GM23248 (cell line): ENCODE measurements at places on chromosomes 3 and 15.

DNA sequence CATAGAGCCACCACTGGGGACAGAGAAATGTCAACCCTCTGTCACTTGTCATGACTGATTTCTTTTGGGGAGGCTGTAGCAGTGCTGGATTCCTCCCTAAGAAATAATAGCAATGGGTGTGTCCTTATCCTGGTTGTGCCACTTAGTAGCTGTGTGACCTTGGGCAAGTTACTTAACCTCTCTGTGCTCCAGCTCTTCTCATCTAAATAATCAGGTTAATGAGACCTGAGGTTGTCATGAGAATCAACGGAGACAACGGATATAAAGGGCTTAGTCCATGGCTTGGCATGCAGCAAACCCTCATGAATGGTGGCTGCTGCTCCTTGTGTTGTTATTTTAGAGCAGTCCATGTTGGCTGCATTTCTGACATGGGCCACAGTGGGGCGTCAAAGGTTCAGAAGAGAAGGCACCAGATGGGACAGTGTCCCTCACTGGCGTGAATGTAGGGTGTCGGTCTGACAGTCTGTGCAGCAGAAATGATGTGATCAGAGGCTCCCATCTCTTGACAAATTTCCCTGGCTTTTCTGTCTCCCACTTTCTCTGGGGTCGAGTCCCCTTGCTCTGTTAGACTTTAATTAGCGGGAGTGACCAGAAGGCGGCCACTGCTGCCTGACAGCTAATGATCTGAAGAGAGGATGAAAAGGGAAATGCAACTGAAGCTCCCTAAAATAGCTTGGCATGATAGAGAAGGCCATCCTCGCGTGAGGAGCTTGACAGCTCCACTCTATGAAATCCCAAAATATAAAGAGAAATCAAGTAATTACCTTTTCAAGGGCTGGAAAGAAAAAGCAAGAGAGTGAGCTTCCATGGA, 209.4 kb downstream of the CADPS start:
- peak; percentile 79 for DNase-seq

GRCh38 chr3:128734523-128735189, 8.7 kb downstream of the RAB7A start:
- DNase-seq, result no peak

DNA sequence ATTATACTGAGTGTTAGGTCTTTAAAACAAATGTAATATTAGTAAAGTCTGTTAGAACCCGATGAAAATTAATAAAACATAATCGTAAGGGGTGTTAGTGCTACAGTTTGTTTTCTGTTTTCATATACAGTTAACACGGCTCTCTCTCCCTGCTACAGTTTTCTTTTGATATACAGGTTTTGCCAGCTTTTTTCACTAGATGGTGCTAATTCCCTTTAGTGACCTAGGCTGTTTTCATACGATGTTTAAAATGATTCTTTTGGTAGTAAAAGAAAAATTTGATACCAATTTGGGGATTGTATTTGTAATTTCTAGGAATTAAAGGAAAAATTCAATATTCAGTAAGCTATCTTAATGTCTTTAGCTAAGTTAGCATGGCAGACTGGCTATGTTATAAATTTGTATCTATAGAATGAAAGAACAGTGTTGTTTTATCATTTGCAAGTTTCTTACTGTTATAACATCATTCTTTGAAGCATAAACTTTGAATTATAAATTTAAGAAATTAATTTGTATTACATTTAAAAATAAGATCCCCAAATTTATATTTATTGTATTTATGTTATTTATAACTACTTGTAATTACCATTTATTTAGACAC, 11.5 kb downstream of the APH1B start:
- DNase-seq, result peak; percentile 83

GRCh38 chr3:42829628-42830436, 20.6 kb downstream of the ACKR2 start:
- DNase-seq, result no peak

DNA sequence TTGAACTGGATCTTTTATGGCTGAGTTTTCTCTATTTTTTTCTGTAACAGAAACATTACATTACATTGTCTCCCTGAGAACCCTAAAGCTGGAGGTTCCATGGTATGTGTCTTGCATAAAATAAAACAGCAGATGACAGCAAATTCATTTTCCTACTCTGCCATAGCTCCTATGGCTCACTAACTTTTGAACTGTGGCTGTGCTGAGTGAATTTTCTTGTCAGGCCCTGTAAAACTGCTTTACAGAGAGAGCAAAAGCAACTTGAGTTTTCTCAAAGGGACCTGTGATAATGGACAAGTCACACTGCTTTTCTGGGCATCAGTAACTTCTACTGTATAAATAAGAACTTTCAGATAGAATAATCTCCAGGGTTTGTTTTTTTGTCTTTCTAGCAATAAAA, 129.9 kb upstream of the TSC22D2 start:
- no peak for DNase-seq

DNA sequence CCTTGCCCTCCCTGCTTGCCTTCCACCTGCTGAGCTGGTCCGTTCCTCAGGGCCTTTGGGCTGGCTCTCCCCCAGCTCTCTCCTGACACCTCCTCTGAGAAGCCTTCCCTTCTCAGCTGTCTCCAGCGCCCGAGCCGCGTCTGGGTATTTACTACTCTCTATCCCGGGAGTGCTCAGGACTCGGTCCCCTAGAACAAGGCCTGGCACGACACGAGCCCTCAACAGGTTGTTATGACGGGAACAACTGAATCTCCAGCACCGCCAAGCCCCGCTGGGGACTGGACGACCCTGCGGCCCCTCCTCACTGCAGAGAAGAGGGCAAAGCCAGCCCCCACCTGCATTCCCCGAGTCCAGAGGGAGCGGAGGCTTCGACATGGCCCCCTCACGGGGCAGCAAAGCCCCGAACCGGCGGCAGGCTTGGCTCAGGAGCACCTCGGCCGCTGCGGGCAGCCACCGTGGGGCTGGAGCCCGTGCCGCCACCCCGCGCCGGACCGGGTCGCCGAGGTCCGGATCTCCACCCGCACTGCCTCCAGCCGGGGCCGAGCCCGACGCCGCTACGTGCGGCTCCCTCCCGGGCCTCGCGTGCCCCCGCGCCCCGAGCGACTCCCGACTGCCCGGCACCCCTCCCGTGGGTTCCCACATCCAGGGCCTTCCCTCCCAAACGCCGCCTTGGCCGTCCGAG, 792 bp downstream of the TPRA1 start:
- peak; percentile 70 for DNase-seq

DNA sequence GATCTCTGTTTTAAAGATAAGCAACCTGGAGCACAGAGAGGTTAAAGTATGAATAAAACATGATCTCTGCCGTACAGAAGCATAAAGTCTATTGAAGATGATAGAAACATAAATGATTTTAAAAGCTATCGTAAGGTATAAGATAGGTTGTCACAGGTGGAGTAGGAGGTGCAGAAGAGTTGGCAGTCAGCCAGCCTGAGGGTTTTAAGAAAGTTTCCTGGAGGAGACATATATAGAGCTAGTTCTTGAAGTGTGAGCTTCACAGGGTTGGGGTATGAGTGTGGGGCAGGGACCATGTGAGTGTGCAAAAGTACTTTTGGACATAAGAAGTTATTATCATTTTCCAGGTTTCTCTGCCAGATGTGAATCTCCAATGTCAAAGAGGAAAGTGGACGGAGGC, 3.9 kb upstream of the FGF12 start:
- DNase-seq, result no peak

- DNase-seq, result no peak
Observed at GRCh38 chr15:25055356-25056068, 100.7 kb downstream of the SNRPN start.

GRCh38 chr3:37997791-37998370, 7.3 kb downstream of the VILL start:
- DNase-seq, result no peak

GRCh38 chr3:38598791-38599190, 50.7 kb downstream of the SCN5A start:
- no peak for DNase-seq

DNA sequence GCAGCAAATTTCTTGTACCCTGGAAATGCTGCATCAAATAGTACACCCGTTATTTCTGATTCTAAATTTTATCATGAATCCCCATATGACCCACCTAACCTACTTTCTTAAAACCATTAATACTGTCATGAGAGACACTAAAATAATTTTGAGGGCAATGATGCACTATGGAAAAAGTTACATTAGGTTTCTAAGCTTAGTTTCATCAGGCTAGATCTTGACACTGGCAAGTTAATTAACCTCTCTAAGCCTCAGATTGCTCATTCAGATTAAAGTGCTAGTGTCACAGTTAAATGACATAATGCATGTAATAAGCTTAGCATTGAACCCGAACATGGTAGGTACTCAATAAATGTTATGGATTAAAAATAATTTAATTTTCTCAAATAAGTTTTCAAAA, 8.2 kb downstream of the GOLIM4 start:
- DNase-seq, result no peak

- DNase-seq, result peak; percentile 3
Observed at GRCh38 chr3:14016900-14017475, 107.7 kb downstream of the CHCHD4 start.

DNA sequence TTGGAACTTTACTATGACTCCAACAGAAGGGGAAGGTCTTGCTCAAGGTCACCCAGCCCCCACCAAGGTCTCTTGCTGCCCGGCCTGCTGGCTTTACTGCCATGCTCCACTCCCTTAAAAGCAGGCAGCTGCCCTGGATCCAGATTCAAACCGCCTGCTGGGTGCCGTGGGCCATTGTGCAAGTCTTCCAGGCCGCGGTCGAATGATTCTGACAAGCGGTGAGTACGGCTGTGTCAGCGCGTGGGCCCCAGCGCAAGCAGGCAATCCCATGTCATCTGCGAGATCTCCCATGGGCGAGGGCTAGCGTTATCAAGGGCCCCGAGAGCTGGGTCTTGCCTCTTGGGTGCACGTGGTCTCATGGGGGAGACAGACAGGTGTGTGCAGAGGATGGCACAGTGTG, 37.6 kb downstream of the CORO2B start:
- no peak for DNase-seq

- DNase-seq, result no peak
Observed at GRCh38 chr15:93954985-93955571, 276.3 kb upstream of the MCTP2 start.

GRCh38 chr15:92528736-92529135, 126.8 kb downstream of the FAM174B start:
- DNase-seq, result peak; percentile 32

GRCh38 chr15:60620708-60621107, 141.8 kb upstream of the ICE2 start:
- DNase-seq, result peak; percentile 68

GRCh38 chr15:87121336-87121735, 1041.7 kb downstream of the AGBL1 start:
- DNase-seq, result no peak

DNA sequence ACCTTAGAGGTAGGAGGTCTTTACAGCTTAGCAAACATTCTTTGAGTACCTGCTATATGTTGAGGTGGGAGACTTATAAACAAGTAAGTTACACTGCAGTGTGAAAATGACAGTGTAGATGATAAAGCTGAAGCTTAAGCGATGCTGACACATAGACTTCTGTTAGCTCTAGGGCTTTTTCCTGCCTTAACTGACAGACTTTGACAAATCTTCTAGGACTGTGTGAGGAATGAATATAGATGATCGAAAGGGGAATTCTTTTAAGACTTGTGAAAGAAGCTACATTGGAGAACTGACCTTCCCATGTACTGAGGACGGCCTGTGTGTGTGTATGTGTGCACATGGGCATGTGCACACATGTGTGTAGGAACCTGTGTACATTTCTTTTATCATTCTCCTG, 22.7 kb downstream of the BOC start:
- DNase-seq, result no peak

GRCh38 chr15:34889476-34889875, 80.1 kb downstream of the AQR start:
- peak; percentile 45 for DNase-seq

DNA sequence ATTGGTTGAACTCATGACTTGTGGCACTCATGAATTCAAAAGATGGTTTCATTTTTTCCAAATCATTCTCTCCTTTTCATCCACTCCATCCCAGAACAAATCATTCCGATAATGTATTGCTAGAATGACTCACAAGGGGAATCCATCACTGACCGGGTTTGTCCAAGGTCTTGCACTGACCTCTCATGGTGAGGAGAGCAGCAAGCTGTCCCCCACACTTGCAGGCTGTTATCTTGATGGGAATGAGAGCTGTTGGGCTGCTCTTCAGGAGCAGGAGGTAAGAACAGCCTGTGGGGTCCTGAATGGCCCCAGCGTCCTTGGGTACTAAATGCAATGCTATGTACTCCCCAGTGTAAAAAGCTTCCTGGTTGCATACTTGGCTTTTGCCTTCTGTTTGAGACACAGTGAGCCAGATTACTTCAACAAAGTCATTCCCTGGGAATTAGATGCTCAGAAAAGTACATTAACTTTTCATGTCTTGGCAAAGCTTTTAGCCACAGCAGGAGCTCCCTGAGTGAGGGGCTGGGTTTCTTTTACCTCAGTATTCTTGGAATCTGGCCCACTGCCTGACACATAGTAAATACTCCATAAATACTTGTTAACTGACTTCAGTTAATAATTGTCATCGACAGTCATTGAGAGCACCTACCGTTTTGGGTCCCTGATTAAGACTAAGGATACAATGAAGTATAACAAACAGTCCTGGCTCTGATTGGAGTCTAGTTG, 24.1 kb downstream of the CCNL1 start:
- DNase-seq, result peak; percentile 59

- no peak for DNase-seq
Observed at GRCh38 chr15:78193731-78194567, 40.4 kb downstream of the ACSBG1 start.

- peak; percentile 18 for DNase-seq
Observed at GRCh38 chr3:111968319-111969054, 10.3 kb upstream of the ABHD10 start.

DNA sequence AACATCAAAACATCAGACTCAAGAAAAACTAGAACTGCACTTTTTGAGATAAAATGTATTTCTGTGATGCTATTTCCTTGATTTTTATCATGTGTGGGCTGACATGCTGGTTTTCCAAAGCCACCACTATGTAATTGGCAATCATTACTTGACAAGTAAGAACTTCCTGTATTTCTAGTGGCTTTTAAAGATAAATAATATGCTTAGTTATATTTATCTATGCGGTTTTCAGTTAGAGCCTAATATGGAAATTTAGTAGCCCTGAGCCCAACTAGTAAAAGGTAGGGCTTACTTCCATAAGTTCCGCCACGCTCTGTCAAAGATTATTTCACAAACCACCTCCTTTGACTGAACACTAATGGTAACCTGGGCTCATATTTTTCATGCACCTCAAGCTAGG, 91.6 kb downstream of the PPARG start:
- no peak for DNase-seq
